ENCODE measurements at places on chromosomes 7 and 10. TPM values are rescaled to one million over a fixed set of nuclear protein-coding genes. Genes with fewer than 3 reads are reported as not detected.

The OR2A1 gene
- 0.10 TPM for total RNA-seq

The OGDHL gene
- 23.3 TPM for total RNA-seq

The MLXIPL gene
- 1.5 TPM for total RNA-seq

The MRPS33 gene
- total RNA-seq: 77.6 TPM

DNA sequence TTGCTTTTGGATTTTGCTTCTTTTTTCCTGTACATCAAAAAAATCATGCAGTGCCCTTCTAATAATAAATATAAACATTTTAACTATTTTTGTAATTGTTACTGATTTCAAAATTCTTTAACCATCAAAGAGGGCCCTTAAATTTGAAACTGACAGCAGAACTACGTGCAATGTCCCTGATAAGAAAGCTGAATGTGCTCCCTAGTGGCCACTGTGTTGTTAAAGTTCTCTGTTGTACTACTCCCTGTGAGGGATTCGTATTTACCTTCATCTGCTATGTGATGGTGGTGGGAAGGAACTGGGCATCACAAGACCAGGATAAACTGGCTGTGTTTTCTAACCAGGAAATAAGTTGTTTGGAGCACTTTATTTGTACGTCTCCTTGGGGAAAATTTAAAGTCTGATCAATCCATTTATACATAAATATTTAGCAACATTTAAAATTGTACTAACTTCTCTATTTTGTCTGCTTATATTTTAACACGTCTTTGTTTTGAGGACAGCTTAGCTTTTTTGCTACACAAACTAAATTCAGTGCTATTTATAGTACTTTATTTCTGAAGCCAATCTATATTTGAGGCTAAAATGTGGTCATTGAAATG is 322.4 kb downstream of the HGF start:
- DNase-seq: no peak

DNA sequence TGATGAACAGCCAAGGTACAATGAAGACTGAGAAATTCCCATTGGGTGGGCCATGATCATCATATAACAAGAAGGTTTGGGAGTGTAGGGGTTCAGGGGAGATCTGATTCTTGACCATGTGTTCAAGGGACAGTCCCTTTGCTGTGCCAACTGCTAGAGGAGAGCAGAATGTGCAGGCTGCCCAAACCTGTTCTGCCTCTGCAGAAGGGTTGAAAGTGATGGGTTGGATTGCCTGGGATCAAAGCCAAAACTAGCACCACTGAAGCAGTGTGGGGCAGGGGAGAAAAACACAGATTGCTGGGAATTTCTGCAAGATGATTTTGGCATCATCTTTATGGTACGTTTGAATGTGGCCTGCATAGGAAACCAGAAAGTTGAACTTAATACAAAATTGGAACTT is 303.9 kb downstream of the OTUD1 start:
- no peak for DNase-seq

GRCh38 chr10:123997486-123998196 is 95.8 kb downstream of the CHST15 start:
- no peak for DNase-seq

GRCh38 chr7:55073051-55073511 is 54.3 kb downstream of the EGFR start:
- no peak for DNase-seq

GRCh38 chr10:5355594-5356301 is 9.0 kb upstream of the UCN3 start:
- DNase-seq: no peak

- no peak for DNase-seq
Measured at GRCh38 chr10:79044036-79044632, 24.6 kb upstream of the ZMIZ1 start.

GRCh38 chr7:116271963-116272886 is 61.9 kb downstream of the TES start:
- DNase-seq: no peak

- peak; percentile 32 for DNase-seq
Measured at GRCh38 chr7:126606331-126606730, 646.4 kb downstream of the GRM8 start.

DNA sequence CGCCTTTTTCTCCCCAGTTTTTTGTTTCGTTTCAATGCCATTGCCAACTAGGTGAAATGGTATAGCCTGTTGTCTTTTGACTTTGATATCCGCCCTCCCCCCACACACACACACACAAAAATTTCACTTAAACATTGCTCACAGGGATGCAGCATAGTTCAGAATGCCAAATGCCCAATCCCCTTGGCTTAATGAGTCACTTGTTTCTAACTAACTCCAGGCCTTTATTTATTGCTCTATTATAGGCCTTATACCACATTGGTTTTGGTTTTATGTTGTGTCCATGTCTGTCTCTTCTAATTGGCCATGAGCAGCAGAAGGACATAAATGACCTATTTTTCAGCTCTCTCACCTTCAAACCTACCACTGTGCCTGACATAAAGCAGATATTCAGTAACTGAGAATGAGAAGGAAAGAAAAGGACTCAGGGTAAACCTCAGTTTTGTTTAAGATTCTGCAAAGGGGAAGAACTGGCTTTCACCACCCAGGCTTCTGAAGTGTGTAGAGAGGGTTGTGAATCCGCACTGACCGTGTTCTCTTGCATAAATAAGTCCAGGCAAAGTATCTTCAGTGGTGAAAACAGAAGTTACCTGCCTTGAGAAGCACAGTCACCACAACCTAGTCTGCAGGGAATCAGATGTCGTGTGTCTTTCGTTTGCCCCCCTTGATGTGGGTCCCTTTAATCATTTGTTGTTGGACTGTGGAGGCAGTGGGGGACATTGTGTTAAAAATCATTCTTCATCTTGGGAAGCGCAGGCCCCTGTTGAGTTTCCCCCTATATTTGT is 139.8 kb downstream of the CELF2 start:
- DNase-seq: no peak

DNA sequence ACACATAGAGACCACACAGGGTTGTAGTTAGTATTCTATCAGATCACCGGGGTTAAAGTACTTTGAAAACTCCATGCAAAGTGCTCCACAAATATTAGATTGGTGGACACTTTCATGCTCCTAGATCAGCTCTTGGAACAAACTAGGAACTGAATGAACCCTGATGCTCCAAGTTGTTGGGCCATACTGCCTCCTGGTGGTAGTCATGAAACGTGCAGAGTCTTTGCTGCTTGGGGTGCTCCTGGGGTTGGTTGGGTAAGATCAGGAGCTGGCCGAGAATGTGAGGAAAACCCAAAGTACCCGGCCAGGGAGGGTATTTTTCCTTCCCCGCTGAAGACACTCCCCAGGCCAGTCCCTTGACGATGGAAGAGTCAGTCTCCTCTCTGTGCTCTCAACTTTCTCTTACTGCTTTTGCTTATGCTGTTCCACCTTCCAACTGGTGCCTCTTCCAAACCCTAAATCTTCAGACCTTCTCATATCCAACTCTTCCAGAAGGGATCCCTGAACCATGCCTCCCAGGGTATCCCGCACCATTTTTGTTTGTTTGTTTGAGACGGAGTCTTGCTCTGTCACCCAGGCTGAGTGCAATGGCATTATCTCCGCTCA is 918 bp upstream of the RPEL1 start:
- DNase-seq: peak; percentile 42

Measured in spinal cord (tissue), 10 donors.